ENCODE measurements at places on chromosomes 12 and 14. TPM values are rescaled to one million over a fixed set of nuclear protein-coding genes. Genes with fewer than 3 reads are reported as not detected.

GRCh38 chr12:70052931-70053497, 190.2 kb upstream of the CNOT2 start:
- H3K4me3 ChIP-seq: no peak overlapping the region
- H3K4me1 ChIP-seq: no peaks in the 10 kb centered on the region
- H3K27me3 ChIP-seq: no peaks in the 10 kb centered on the region
- H3K27ac ChIP-seq: no peak overlapping the region

DNA sequence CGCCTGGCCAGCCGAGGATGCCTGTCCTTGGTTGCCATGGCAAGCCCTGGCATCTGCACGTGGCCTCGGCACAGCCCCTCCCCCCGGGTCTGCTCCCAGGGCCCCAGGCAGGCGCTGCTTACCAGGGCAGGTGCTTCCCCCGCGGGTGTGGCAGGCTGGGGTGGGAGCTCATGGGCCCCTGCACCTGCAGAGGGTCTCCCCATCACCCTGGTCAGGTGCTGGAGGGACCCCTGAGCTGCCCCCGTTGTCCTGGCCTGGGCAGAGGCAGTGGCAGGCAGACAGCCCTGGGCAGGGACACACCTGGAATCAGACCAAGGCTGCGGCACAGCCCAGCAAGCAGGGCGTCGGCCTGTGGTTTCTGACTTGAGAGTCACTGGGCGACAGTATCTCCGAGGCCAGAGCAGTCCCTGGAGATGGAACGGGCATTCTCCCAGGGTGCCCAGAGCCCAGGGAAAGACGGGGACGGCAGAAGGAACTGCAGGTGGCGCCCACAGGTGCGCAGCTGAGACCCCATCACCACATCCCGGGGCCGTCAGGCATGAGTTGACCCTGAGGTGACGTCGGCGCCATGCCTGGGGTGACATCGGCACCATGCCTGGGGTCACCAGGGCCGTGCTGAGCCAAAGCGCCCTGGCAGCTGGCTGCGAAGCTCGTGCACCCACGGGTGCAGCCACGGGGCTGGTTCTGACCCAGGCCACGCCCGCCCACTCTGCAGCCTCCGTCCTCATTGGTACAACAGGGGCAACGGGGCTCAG, 56.1 kb upstream of the FBRSL1 start:
- no peak overlapping the region for H3K4me3 ChIP-seq
- no peaks in the 10 kb centered on the region for H3K36me3 ChIP-seq
- H3K27me3 ChIP-seq: peaks cover 96% of the 10 kb centered on the region
- no peak overlapping the region for H3K27ac ChIP-seq

GRCh38 chr14:68807987-68808386, 15.1 kb upstream of the ZFP36L1 start:
- H3K4me3 ChIP-seq: no peak overlapping the region
- H3K36me3 ChIP-seq: no peaks in the 10 kb centered on the region
- H3K27me3 ChIP-seq: no peaks in the 10 kb centered on the region
- H3K27ac ChIP-seq: peak overlapping the region; percentile 83

DNA sequence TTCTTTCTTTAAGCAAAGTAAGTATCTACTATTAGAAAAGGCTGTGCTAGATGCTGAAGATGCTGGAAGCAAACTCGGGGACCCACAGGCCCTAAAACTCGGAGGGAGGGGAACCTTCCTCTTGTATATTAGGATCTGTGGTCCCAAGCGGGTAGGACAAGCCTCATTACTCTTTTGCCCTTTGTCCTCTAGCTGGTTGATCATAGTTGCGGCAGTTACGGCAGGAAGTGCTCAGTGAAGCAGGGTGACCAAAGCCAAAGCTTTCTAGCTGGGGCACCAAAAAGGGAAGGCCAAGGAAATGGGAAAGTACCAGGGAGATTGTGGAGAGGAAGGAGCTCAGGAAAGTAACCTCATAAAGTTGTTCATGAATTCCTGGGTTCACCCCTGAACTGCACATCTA, 76.3 kb downstream of the SCFD1 start:
- no peak overlapping the region for H3K4me3 ChIP-seq
- no peak for DNase-seq
- peaks cover 66% of the 10 kb centered on the region for H3K36me3 ChIP-seq
- H3K27ac ChIP-seq: no peak overlapping the region
- H3K27me3 ChIP-seq: no peaks in the 10 kb centered on the region

DNA sequence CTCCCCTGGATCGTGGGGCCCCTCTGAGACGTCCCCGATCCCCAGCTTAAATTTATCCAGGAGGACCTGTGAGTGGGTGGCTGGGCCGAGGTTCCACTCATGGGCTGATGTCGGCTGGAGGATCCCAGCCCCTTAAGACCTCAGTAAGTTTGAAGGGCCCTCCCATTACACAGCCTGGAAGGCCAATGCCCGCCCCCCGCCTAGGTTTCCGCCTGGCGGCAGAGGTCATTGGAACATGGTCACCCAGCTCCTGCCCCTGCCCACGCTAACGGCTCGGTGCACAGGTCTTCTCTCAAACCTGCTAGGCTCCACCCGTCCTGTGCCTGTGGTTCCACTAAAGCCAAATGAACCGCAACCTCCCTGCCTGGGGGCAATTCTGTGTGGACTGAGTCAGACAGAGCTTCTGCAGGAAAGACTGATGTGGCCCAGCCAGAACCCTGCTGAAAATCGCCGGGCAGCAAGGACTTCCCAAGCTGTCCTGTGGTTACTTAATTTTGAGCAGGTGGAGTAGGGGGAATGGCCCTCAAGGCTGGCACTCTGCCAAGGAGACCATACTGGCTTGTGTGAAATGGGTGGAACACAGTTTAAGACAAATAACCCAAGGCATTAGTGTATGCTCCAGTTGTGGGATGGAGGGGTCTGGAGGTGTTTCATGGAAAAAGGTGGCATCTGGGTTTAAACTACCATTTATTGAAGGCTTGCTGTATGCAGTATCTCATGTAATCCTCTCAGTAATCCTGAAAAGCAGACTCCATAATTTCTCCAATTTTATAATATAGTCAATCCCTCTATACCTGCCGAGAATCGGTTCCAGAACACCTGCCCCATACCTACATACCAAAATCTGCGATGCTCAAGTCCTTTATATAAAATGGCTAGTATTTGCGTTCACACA, 903 bp upstream of the NT5DC3 start:
- H3K27ac ChIP-seq: peak overlapping the region; percentile 84
- H3K4me1 ChIP-seq: peaks cover 45% of the 10 kb centered on the region
- peak overlapping the region; percentile 94 for H3K4me3 ChIP-seq
- peak; percentile 29 for DNase-seq
- no peaks in the 10 kb centered on the region for H3K36me3 ChIP-seq

TMX1 gene
- polyA plus RNA-seq: 7.4 TPM

GRCh38 chr14:92471919-92472318, 41.7 kb upstream of the RIN3 start:
- H3K27ac ChIP-seq: no peak overlapping the region
- H3K4me1 ChIP-seq: no peaks in the 10 kb centered on the region
- H3K4me3 ChIP-seq: no peak overlapping the region
- no peak for DNase-seq
- H3K27me3 ChIP-seq: no peaks in the 10 kb centered on the region
- H3K36me3 ChIP-seq: no peaks in the 10 kb centered on the region

CLEC7A gene
- polyA plus RNA-seq: 4.2 TPM

FKBP3 gene
- polyA plus RNA-seq: 80.2 TPM

DNA sequence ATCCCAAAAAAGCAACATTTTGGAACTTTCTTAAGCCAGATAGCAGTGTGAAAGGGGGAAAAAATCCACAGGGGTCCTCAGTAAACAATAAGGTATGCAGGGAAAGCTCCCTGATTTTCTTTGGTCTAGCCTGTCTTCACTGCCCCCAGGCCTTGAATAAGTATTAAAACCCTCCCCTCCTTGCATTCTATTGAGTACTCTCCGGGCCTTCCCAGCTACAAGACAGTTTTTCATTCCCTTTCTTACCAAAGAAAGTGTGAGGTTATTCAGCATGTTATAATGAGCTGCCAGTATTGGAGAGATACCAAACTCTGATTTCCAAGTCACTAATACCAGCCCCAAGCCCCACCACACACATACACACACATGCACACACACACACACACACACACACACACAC, 59.8 kb upstream of the KIF21A start:
- no peaks in the 10 kb centered on the region for H3K36me3 ChIP-seq
- no peak for DNase-seq
- H3K4me3 ChIP-seq: no peak overlapping the region
- H3K27ac ChIP-seq: no peak overlapping the region
- no peaks in the 10 kb centered on the region for H3K4me1 ChIP-seq
- no peaks in the 10 kb centered on the region for H3K27me3 ChIP-seq

DNA sequence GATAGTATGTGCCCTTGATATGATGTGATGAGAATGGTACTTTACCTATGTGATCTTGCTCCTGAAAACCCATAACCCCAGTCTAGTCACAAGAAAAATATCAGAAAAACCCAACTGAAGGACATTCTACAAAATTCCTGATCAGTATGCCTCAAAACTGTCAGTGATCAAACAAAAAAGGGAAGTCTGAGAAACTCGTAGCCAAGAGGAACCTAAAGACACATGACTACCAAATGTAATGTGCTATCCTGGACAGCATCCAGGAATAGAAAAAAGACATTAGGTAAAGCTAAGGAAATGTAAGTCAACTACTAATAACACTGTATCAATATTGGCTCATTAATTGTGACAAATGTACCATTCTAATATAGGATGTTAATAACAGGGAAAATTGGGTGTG, 4.1 kb upstream of the WIF1 start:
- H3K27me3 ChIP-seq: peaks cover 46% of the 10 kb centered on the region
- H3K36me3 ChIP-seq: no peaks in the 10 kb centered on the region
- no peak for DNase-seq
- peaks cover 10% of the 10 kb centered on the region for H3K4me1 ChIP-seq
- no peak overlapping the region for H3K27ac ChIP-seq

GRCh38 chr14:25933731-25934130, 664.1 kb downstream of the NOVA1 start:
- H3K36me3 ChIP-seq: no peaks in the 10 kb centered on the region
- DNase-seq: peak; percentile 22
- H3K27me3 ChIP-seq: no peaks in the 10 kb centered on the region
- H3K4me3 ChIP-seq: no peak overlapping the region

- no peak overlapping the region for H3K4me3 ChIP-seq
- DNase-seq: no peak
- no peaks in the 10 kb centered on the region for H3K36me3 ChIP-seq
- H3K27me3 ChIP-seq: no peaks in the 10 kb centered on the region
Measured at GRCh38 chr14:62234849-62235248, 472.6 kb downstream of the SNAPC1 start.

- no peak for DNase-seq
- no peak overlapping the region for H3K27ac ChIP-seq
- H3K4me1 ChIP-seq: no peaks in the 10 kb centered on the region
- peaks cover 11% of the 10 kb centered on the region for H3K27me3 ChIP-seq
- no peak overlapping the region for H3K4me3 ChIP-seq
Measured at GRCh38 chr14:93719256-93719655, 69.0 kb downstream of the PRIMA1 start.

HSPB8 gene
- 22.7 TPM for polyA plus RNA-seq

- H3K27me3 ChIP-seq: no peaks in the 10 kb centered on the region
- H3K27ac ChIP-seq: no peak overlapping the region
- DNase-seq: no peak
Measured at GRCh38 chr14:41404126-41404525, 202.6 kb upstream of the LRFN5 start.

ABCD2 gene
- not detected for polyA plus RNA-seq
